ENCODE measurements at places on chromosomes 11 and 22.

DNA sequence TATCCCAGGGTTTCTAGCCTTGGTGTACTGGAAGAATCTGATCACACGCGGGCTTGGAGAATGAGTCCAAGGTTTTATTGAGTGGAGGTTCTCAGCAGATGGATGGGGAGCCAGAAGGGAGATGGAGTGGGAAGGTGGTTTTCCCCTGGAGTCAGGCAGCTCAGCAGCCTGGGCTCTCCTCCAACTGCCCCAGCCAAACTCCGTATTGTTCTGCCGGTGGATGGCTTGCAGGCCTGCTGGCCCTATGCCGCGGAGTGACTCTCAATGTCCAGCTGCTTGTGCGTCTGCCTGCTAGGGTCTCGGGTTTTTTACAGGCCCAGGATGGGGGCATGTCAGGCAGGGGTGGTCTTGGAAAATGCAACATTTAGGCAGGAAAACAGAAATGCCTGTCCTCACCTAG, 162.4 kb upstream of the LMO1 start:
- DNase-seq = no peak

- DNase-seq = no peak
Measured at GRCh38 chr22:39138357-39138997, 14.0 kb downstream of the CBX7 start.

GRCh38 chr11:63321723-63322122, 47.9 kb upstream of the SLC22A9 start:
- no peak for DNase-seq

DNA sequence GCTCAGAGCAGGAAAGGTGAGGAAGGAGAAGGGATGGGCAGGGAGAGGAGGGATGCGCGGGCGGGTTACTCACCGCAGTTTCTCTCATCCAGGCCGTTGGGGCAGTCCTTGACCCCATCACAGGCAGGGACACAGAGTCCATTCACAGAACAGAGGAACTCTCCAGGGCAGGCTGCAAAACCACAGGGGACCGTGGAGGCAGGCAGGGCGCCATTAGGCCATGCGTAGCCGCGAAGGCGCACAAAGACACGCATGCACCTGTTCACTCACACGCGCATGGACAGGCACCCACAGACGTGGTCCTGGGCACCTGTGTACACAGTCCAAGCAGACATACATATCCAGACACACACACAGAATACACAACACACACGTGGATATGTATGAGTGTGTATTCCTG, 23.0 kb downstream of the KCTD17 start:
- DNase-seq = no peak

DNA sequence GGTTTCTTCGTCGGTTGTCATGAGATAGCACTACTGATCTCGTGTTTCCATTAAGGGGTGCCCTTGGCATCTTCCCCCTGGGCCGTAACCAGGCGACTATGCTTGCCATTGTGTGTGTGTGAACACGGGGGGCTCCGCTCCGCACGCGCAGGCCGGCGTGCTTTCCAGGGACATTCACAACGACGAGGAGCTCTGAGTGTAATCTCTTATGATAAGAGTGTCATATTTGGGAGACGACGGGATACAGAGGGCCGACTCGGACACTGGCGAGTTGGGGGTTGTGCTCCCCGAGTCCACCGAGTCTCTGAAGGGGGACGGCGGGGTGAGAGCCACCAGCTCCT, 170.9 kb upstream of the CTSC start:
- no peak for DNase-seq

GRCh38 chr11:17601256-17601671, 54.2 kb downstream of the OTOG start:
- DNase-seq = no peak

DNA sequence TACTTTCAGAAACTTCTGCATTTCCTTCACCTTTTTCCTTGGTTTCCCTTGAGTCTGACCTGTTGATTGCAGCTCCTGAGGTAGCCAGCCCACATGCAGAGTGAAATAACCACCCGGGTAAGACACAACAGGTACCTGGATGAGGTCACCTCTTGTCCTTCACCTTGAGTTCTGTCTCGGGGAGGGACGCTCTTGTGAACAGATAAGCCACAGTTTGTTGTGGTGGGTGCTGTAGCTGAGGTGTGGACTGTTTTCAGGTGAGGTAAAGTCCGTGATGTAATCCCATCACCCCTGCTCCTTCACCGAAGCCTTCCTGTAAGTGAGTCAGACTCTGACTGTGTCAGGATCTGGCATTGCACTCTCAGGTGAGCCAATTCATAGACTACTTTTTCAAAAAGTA, 183.1 kb downstream of the NAV2 start:
- no peak for DNase-seq

- no peak for DNase-seq
Measured at GRCh38 chr22:31841078-31841827, 87.4 kb downstream of the DEPDC5 start.

DNA sequence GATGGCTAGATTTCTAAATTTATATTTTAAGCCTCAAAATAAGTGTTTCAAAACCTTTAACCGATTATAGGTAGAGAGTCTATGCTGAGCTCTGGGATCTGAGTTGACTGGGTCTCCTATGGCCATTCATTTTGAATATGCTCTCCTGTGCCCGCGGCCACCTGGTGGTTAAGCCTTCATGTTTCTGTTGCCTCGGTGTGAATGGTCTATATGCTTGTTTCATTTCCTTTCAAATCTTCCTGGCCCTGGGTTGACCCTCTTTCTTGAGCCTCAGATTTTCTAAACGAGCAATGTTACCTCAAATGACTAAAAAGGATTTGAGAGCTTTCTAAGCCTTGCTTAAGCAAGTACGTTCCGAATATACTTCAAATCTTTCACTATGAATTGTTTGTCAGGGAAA, 789.4 kb upstream of the KIRREL3 start:
- DNase-seq = no peak

- no peak for DNase-seq
Measured at GRCh38 chr22:28900379-28900925, 17.1 kb downstream of the ZNRF3 start.

- DNase-seq = peak; percentile 33
Measured at GRCh38 chr22:39556970-39557841, 13.3 kb upstream of the CACNA1I start.

- DNase-seq = no peak
Measured at GRCh38 chr11:79377406-79377805, 63.4 kb downstream of the TENM4 start.

DNA sequence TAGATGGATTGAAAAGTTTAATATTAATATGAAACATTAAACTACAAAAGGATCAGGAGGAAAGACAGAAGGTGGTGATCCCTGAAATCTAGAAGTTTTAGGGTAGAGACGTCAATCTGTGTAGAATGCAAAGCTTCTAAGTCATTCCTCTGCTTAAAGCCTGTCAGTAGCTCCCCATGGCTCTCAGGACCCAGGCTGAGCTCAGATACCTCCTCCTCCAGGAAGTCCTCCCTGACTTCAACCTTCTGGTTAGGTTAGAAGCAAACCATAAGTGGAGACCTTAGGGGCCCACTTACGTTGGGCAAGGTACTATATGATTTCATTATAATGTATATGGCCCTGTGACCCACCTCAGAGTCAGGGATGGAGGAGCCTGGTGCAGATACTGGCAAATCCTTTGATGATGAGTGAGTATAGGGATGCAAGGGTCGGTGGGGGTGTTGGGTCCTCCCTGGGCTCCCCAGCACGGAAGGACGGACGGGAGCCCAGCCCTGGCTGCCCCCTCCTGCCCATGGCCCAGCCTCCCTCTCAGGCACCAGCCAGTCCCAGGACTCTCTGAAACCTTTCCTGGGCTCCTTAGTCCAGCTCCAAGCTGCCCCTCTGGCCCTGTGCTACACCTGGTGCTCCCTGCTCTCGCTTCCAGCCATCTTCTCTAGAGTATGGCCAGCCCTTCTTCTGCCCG, 3.2 kb upstream of the PPP6R3 start:
- DNase-seq = no peak

- peak; percentile 43 for DNase-seq
Measured at GRCh38 chr11:46380340-46381047, 975 bp upstream of the MDK start.

DNA sequence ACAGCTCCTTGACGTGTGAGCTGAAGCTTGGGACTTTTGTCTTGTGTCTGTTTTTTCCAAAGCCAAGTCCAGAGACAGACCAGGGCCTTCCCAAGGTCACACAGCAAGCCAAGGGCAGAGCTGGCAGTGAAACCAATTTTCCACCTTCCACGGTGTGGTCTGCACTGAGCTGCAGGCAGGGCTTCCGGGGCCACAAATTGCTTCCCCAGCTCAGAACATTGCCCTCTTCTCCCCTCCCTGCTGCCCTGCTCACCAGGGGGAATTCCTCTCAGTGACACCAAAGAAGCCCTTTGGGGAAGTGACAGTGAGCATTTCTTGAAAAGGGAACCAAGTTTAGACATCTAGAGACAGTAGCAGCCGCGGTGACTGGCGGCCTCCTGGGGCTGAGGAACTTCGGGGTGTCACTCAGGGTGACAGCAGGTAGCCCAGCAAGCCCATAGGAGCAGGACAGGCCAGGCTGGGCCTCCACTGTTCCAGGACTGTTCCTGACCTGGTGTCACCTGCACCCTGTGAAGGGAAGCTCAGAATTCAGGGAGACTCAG, 9.2 kb downstream of the FXYD2 start:
- peak; percentile 86 for DNase-seq

DNA sequence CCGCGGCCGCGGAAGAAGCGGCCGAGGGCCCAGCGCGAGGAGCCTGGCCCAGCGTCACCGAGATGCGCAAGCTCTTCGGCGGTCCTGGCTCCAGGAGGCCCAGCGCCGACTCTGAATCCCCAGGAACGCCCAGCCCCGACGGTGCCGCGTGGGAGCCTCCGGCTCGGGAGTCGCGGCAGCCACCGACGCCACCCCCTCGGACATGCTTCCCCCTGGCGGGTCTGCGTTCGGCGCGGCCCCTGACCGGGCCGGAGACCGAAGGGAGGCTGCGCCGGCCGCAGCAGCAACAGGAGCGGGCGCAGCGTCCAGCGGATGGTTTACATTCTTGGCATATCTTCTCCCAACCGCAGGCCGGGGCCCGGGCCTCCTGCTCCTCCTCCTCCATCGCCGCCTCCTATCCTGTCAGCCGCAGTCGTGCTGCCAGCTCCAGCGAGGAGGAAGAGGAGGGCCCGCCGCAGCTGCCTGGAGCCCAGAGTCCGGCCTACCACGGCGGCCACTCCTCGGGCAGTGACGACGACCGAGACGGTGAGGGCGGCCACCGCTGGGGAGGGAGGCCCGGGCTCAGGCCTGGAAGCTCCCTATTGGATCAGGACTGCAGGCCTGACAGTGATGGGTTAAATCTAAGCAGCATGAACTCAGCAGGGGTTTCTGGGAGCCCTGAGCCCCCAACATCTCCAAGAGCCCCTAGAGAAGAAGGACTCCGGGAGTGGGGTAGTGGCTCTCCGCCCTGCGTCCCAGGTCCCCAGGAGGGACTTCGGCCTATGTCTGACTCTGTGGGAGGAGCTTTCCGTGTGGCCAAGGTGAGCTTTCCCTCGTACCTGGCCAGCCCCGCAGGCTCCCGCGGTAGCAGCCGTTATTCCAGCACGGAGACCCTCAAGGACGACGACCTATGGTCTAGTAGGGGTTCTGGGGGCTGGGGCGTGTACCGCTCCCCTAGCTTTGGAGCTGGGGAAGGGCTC, 1.2 kb downstream of the ARHGEF17 start:
- no peak for DNase-seq

GRCh38 chr11:59186130-59186594, 14.2 kb downstream of the DTX4 start:
- DNase-seq = no peak

DNA sequence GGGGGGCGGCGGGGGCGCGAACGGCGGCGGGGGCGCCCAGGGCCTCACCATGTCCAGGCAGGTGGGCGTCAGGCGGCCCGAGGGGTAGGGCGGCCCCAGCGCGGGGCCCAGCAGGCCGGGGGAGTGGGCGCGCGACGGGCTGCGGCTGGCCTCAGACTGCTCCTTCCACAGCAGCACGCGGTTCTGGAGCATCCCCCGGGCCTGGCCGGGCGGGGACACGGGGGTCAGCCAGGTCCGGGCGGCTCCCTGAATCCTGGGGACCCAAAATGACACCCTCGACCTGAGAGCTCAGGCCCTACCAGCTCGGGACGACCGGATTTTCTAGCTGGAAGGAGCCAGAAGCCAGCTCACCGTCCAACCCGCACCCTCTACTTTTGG, 5.5 kb upstream of the SLC16A8 start:
- no peak for DNase-seq

DNA sequence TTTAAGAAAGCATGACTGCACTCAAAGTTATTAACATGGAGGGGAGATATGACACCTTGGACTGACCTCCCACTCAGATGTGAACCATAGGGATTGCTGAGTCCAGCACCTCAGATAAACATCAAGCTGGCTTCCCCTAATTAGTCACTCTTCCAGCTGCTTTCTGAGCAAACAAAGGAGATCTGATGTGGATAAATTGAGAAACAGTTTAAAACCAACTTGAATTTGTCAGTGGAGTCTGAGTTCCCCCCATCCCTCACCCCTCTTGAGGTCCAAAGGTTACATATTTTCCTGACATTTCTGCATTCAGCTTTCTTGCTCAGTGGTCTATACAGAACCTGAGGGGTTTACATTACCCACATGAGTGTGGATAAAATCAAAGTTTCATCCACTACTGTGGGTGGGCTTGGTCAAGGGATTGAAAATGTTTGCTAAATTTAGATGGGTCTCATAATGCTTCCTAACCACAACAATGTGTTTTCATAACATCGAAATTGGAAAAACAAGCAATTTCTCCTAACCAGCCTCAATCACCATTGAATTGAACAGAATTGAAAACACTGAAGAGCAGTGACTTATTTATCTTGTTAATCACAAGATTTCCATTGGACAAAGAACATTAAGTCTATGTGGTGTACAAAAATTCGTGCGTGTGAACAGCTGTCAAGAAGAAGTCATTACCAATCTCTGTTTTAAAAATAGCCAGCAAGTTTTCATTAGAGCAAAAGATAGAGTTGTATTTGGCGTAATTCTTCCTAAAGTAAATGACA, 292.3 kb downstream of the METTL15 start:
- DNase-seq = no peak

DNA sequence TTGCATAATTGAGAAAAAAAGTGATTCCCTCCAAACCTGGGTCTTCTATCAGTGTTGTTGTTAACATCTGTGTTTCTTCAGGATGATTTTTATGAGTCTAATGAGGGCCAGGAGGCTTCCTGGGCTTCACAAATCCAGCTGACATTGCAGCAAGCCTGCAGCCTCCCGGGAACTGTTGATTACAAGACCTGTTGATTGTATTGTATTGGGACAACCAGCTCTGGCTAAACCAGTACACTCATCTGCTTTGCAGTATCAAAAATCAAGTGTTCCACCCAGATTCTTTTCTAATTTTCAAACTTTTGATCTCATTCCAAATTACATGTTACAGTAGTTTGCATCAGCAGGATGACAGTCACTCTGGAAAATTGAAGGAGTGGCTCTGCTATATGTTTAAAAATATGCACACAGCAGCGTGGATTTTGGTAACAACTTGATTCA, 16.1 kb upstream of the PRSS23 start:
- no peak for DNase-seq

- DNase-seq = no peak
Measured at GRCh38 chr11:69001243-69002081, 11.6 kb downstream of the MRGPRF start.

GRCh38 chr11:95419915-95420314, 188.9 kb upstream of the SESN3 start:
- no peak for DNase-seq

Data from CD4-positive, alpha-beta T cell (primary cell).